ENCODE measurements at places on chromosomes 6 and 20. TPM values are rescaled to one million over a fixed set of nuclear protein-coding genes. Genes with fewer than 3 reads are reported as not detected.

GRCh38 chr6:36765190-36765589, 67.6 kb downstream of the RAB44 start:
- no peak overlapping the region for H3K27ac ChIP-seq
- no peaks in the 10 kb centered on the region for H3K36me3 ChIP-seq
- H3K4me1 ChIP-seq = peaks cover 12% of the 10 kb centered on the region
- no peak overlapping the region for H3K4me3 ChIP-seq

GRCh38 chr6:22064558-22064957, 232.3 kb downstream of the PRL start:
- H3K27me3 ChIP-seq = no peaks in the 10 kb centered on the region
- H3K4me1 ChIP-seq = no peaks in the 10 kb centered on the region
- no peak for DNase-seq
- H3K36me3 ChIP-seq = no peaks in the 10 kb centered on the region

DNA sequence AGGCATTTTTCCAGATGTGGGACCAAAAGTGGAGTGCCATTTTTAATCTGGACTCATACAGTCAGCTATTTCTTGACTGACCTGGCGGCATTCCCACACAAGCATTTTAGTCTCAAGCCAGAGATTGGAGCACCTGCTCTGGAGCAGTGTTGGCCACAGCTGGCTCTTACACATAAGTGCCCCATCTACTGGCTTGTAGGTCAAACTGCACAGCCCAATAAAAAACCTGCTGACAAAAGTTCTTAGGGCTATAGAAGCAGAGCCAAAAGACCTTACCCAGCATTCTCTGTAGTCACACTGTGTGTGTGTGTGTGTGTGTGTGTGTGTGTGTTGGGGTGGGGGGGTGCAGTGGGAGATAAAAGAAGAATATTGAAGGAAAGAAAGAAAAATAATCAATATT, 38.6 kb upstream of the SENP6 start:
- no peaks in the 10 kb centered on the region for H3K36me3 ChIP-seq
- no peak overlapping the region for H3K4me3 ChIP-seq
- H3K4me1 ChIP-seq = no peaks in the 10 kb centered on the region
- H3K27ac ChIP-seq = no peak overlapping the region

DNA sequence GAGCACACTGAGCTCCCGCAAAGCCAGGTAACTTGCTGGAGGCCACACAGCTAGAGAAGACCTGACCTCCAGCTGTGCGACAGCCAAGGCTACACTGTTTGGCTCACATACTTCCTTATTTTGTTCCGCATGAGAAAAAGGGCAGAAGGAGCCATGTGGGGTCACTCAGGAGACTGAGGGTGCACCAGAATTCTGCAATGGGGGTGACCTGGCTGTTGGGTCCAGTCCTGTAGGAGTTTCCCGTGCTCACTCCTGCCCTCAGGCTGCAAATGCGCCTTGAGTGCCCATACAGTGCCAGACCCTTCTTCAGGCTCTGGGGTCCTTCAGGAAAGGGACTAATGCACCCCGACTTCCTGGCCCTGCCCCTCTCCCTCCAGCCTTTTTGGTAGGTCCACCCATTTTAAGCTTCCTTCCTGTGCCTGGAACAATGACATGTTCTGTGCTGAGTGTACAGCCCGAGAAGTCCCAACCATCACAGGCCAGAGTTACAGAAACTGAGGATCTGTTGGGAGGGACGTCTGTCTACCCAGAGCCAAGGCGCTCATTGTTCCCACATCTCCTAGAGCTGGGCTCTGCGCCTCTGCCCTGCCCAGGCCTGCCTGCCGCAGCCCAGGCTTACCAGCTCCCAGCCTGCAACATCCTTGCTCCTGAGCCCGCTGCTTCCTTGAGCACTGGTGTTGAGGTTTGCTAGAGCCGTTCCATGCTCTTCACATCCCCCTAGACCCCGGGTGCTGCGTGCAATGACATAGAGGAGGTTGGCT, 33.5 kb upstream of the CD93 start:
- no peaks in the 10 kb centered on the region for H3K27me3 ChIP-seq
- no peak overlapping the region for H3K27ac ChIP-seq
- H3K4me1 ChIP-seq = no peaks in the 10 kb centered on the region
- no peak overlapping the region for H3K4me3 ChIP-seq
- no peak for DNase-seq

GRCh38 chr20:2983508-2983907, 59.9 kb upstream of the GNRH2 start:
- H3K27me3 ChIP-seq = no peaks in the 10 kb centered on the region
- no peaks in the 10 kb centered on the region for H3K36me3 ChIP-seq
- no peak for DNase-seq
- H3K4me1 ChIP-seq = peaks cover 3% of the 10 kb centered on the region

The TXNDC5 gene
- 56.5 TPM for total RNA-seq

The ANGPT4 gene
- 0.56 TPM for total RNA-seq

Measured in testis (tissue), 5 donors.